Stimulated activated CD8-positive, alpha-beta memory T cell treated with anti-CD3 and anti-CD28 coated beads, Interleukin-12 subunit alpha, Interleukin-12 subunit beta, amount 100 ng/mL, for 1 hour (primary cell): ENCODE measurements at places on chromosomes 4 and X.

GRCh38 chr4:105755375-105755774 is 46.8 kb downstream of the GSTCD start:
- DNase-seq = no peak

- DNase-seq = no peak
Observed at GRCh38 chr4:89413518-89413917, 105.9 kb upstream of the GPRIN3 start.

DNA sequence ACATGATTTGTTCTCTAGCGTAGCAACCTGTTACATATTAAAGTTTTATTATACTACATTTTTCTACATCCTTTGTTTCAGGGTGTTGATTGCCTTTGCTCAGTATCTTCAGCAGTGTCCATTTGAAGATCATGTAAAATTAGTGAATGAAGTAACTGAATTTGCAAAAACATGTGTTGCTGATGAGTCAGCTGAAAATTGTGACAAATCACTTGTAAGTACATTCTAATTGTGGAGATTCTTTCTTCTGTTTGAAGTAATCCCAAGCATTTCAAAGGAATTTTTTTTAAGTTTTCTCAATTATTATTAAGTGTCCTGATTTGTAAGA is 2.4 kb downstream of the ALB start:
- no peak for DNase-seq

DNA sequence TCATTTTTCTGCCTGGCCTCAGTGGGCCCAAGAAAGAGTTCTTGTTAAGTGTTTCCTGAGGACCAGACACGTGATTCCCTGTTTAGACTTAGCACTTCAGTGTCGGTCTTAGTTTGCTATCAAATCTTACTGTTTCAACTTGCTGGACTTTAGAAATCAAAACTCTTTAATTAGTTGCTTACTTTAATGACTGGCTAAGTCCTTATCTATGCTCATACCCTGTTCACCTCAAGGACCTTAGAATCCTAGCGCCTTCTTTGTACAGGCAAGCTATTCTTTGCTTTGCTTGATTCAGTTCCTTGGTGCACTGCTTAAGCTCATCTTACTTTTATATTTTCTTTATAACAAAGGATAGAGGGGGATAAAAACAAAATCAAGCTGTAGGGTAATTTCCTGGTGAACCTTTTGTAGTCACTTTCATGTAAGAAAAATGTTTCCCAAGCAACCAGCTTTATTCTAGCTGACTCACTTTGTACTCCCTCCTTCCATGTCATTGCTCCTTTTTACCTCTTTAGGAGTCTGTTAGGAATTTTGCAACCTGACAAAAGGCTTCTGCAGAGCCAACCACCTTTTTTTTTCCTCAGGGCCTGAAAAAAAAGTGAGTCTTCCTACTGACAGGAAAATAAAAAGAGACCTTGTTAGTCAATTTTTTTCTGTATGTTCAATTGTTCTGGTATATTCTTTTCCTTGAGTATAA is 14.7 kb downstream of the WDR44 start:
- no peak for DNase-seq

GRCh38 chrX:23554304-23554703 is 113.0 kb upstream of the PRDX4 start:
- DNase-seq = no peak

- no peak for DNase-seq
Observed at GRCh38 chr4:104751468-104751867, 256.8 kb upstream of the CXXC4 start.

DNA sequence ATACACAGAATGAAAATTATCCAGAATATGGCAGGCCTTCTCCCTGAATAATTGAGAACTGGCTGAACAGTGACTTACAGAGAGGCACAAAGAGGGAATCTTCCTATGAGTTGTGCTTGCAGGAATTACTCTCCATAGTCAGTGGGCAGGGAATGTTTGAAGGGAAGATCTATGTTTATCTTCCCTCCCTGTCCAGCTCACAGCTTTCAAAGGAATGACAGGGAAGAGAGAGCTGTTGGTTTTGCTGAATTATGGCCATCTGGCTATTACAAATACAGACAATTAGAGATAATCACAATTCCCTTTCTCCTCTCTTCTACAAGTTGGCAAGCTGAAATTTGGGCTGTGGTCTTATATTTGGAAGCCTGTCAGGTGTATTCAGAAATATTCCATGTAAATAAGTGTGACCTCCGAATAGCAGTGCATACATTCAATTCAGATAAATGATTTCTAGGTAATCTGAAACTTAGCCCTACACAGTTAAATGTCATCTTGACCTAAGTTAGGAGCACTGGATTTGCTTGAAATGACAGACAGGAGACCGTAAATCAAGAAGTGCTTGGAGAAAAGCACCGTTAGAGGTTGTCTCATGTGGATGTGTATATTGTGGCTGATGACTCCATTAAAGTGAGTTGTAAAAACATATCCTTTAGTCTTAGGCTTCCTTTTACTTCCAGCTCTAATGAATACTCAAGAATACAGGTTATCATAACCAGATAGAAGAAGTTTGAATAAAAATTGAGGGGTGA is 136.8 kb downstream of the C4orf33 start:
- DNase-seq = no peak

- no peak for DNase-seq
Observed at GRCh38 chr4:88411491-88412096, 32.9 kb downstream of the HERC6 start.

DNA sequence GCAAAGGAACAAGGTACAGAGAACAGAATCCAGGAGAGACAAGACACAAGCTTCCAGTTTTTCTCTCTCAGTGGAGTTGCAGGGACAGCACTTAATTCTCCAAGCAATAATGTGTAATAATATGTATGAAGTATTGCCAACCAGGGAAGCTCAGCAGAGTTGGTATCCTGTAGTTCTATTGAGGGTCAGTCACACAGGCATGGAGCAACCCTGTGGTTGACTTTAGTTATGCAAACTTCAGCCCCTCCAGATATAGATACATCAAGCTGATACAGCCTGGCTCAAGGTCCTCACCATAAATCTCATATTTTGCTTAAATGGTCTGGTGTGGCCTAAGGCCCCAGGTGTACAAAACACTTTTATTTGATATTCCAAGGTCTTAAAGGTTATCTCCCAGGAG is 248.6 kb upstream of the EPHA5 start:
- no peak for DNase-seq

DNA sequence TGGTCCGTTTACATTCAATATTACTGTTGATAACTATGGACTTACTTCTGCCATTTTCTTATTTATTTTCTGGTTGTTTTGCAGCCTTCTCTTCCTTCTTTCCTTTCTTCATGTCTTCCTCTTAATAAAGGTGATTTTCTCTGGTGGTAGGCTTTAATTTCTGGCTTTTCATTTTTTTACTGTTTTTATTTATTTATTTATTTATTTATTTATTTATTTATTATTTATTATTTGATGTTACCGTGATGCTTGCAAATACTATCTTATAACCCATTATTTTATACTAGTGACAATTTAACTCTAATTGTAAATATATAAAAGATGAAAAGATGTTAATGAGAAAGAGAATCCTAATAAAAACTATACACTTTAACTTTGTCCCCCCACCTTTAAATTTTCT is 112.8 kb downstream of the SPIN3 start:
- DNase-seq = no peak

- no peak for DNase-seq
Observed at GRCh38 chr4:174928174-174928573, 10.0 kb downstream of the ADAM29 start.

DNA sequence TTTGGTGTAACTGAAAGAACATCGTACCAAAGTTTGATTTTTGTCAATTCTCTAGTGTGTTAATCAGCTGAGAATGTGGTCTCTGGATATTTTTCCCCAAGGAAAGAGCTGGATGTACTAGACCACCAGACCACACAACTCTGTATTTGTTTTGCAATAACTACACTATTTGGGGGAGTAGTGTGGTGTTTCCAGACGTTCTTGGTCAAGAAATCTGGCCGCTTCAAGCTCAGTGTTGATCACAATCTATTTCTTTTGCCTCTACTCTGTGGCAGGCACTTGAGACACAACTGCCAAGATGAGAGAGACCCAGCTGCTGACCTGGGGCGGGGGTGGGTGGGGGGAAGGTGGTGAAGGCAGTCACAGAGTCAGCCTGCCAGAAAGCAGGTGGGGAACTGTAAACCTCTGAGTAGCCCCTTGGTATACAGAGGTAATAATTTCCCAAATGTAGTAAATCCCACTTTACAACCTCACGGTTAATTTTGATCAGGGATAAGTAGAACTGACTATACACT is 30.6 kb downstream of the PTTG2 start:
- no peak for DNase-seq

- DNase-seq = no peak
Observed at GRCh38 chrX:119190091-119190681, 45.9 kb upstream of the PGRMC1 start.

GRCh38 chr4:167614866-167615265 is 380.6 kb upstream of the SPOCK3 start:
- no peak for DNase-seq

GRCh38 chrX:99398545-99398944 is 1011.5 kb downstream of the PCDH19 start:
- no peak for DNase-seq

GRCh38 chrX:136076942-136077341 is 70.4 kb upstream of the FHL1 start:
- no peak for DNase-seq

DNA sequence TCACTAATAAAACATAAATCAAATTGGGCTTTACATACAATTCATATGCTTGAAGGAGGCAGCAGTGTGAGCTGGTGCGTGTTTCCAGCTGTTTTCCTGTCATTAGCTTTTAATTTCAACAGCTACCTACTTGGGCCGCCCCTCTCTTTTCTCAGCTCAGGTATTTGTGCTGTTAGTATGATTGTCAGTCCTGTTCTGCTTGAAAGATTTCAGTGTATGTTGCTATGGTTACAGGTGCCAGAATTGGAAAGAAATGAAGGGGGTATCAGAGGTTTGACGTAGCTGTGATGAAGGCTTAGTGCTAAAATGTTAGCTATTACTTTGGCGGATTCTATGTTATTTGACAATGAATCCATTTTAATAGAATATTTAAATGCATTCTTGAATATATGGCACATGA is 440.3 kb downstream of the ZIC3 start:
- DNase-seq = no peak

DNA sequence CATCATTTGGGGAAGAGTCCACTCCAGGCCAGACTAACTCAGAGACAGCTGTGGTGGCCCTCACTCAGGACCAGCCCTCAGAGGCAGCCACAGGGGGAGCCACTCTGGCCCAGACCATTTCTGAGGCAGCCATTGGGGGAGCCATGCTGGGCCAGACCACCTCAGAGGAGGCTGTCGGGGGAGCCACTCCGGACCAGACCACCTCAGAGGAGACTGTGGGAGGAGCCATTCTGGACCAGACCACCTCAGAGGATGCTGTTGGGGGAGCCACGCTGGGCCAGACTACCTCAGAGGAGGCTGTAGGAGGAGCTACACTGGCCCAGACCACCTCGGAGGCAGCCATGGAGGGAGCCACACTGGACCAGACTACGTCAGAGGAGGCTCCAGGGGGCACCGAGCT is 3.3 kb upstream of the ERAS start:
- DNase-seq = no peak

- DNase-seq = no peak
Observed at GRCh38 chrX:2410279-2411020, 90.3 kb downstream of the DHRSX start.

DNA sequence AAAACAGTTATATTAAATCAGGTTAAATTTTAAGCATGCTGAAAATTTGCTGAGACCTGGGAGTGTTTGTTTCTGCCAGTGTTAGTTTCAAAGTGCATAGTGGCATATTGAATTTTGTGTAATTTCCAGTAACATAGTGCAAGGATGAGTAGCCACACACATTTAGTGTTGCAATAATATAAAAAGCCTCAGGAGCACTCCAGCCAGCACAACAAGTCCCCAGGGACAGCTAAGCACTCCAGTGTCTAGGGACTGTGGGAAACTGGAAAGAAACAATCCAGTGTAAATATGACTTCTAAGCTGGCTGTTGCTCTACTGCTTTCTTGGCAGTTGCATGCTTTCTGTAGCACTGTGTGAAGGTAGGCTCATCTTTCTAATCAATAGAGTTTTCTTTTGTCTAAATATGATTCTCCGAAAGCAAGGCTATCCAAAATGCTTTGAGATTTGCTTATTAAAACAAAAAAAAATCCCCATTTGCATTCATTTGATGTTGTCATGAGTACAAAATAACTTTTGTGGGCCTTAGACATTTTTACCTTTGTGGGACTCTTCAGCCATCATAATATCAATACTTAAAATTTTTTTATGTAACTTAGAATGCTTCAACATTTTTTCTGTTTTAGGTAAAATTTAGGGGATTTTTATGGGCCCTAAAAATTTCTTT is 24.2 kb upstream of the CXCL2 start:
- DNase-seq = no peak

DNA sequence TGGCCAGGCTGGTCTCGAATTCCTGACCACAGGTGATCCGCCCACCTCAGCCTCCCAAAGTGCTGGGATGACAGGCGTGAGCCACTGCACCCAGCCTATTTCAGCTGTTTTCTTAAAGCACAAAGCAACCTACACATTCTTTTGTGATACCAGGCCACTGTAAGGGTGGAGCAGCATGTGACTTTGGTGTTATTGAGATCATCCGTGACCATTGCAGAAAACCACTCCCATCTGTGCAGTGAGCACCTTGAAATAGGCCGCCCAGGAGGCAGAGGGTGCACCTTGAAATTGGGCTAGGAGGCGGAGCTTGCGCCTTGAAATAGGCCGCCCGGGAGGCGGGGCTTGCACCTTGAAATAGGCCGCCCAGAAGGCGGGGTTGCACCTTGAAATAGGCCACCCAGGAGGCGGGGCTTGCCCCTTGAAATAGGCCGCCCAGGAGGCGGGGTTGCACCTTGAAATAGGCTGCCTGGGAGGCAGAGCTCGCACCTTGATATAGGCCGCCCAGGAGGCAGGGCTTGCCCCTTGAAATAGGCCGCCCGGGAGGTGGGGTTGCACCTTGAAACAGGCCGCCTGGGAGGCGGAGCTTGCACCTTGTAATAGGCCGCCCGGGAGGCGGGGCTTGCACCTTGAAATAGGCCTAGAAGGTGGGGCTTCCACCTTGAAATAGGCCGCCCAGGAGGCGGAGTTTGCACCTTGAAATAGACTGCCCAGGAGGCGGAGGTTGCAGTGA is 9.0 kb upstream of the SLC25A6 start:
- DNase-seq = no peak

- no peak for DNase-seq
Observed at GRCh38 chr4:126441173-126442035, 1126.6 kb downstream of the FAT4 start.

- DNase-seq = no peak
Observed at GRCh38 chrX:72540318-72540717, 32.3 kb downstream of the HDAC8 start.

GRCh38 chr4:17762726-17763125 is 18.7 kb downstream of the FAM184B start:
- DNase-seq = no peak
